Stimulated activated CD4-positive, alpha-beta T cell treated with anti-CD3 and anti-CD28 coated beads, Interleukin-1b, Interleukin-23, amount 100 ng/mL, for 48 hours (primary cell): ENCODE measurements at places on chromosomes 12 and 14.

DNA sequence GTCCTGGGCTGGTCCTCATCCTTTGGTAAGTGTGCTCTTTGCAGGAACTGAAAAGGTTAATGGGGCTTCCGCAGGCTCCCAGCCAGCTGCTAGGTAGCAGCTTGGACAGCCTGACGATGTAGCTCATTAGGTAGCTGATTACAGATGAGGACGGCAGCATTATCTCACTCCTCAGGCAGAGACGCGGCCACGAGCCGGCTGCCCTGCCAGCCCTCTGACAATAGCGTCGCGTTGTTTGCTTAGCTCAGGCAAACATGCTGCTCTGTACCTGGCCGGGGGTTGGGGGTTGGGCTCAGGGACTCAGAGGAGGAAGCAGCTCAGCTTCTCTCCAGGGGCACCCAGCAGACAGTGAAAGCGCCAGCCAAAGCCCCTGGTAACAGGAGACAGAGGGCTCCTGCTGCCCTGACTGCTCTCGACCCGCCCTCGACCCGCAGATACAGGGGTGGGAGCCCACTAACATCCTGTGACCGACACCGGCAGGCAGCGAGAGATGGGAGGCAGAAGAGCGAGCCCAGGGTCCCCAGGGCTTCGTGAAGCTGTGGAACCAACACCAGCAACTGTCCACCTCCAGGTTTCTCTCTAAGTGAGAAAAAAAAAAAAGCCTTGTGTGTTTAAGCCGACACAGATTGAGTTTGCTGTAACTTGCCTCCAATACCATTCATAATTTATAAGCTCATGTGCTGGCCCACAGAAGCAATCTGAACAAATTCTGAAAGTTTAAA, 53.4 kb upstream of the DLK1 start:
- DNase-seq: no peak

DNA sequence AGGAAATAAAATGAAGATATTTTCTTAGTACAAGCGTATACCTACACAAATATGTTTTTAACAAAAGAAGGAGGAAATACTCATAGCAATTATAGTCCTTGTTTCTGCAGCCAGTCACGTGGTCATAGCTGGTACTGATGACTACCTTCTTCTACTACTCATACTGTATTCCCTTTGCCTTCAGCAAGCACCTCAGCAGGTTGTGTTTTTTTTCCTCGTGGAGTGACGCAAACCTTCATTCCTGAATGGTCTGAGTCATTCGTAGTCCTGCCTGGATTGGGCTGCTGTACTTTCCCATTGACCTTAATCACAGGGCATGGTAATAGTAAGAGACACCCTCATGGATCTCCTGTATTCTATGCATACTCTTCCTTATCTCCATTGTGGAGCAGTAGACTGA, 25.7 kb upstream of the SLC16A7 start:
- no peak for DNase-seq

- DNase-seq: no peak
These were observed 78.4 kb downstream of the PAPOLA start for GRCh38 chr14:96580566-96580965.

- peak; percentile 43 for DNase-seq
These were observed 2.1 kb downstream of the LUM start for GRCh38 chr12:91109148-91109564.

- DNase-seq: no peak
These were observed 74.2 kb downstream of the PRORP start for GRCh38 chr14:35196571-35196970.

GRCh38 chr12:11973396-11973795, 97.3 kb upstream of the BCL2L14 start:
- no peak for DNase-seq

GRCh38 chr12:82627799-82628198, 58.9 kb upstream of the TMTC2 start:
- DNase-seq: no peak

- no peak for DNase-seq
These were observed 6.7 kb downstream of the LRTM2 start for GRCh38 chr12:1826867-1827705.

DNA sequence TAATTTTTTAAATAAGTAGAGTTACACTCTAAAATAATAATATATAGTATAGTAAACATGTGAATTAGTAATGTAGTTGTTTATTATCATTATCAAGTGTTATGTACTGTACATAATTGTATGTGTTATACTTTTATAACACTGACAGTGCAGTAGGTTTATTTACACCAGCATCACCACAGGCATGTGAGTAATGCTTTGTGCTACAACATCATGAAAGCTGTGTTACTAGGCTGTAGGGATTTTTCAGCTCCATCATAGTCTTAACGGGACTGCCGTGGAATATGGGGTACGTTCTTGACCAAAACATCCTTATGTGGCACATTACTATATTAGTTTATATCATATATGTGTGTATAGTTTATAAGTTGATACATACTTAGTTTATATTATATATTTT, 8.6 kb downstream of the FNTB start:
- DNase-seq: no peak
